ENCODE measurements at places on chromosomes 12 and 14.

- no peak for DNase-seq
Measured at GRCh38 chr12:111066744-111067437, 146.5 kb upstream of the MYL2 start.

DNA sequence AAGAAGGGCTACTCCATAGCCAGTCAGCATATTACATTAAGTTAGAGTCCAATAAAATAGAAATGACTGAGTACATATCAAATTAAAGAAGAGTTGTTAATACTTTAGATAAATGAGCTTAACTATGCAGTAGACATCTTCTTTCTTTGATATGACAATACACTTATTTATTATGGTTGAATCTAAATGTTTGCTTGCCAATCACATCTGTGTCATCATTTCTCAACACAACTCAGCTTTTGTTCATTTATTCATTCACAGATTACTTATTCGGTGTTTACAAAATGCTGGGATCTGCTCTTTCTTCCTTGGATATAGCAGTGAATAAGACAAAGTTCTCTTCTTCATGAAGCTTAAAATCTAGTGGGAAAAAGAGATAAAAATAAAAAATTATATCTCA is 614.6 kb upstream of the ATP2B1 start:
- DNase-seq, result no peak

GRCh38 chr12:42372154-42372791 is 46.3 kb downstream of the PPHLN1 start:
- peak; percentile 13 for DNase-seq

- no peak for DNase-seq
Measured at GRCh38 chr14:89881839-89882238, 72.7 kb downstream of the EFCAB11 start.
